ENCODE measurements at places on chromosomes 5 and 9.

DNA sequence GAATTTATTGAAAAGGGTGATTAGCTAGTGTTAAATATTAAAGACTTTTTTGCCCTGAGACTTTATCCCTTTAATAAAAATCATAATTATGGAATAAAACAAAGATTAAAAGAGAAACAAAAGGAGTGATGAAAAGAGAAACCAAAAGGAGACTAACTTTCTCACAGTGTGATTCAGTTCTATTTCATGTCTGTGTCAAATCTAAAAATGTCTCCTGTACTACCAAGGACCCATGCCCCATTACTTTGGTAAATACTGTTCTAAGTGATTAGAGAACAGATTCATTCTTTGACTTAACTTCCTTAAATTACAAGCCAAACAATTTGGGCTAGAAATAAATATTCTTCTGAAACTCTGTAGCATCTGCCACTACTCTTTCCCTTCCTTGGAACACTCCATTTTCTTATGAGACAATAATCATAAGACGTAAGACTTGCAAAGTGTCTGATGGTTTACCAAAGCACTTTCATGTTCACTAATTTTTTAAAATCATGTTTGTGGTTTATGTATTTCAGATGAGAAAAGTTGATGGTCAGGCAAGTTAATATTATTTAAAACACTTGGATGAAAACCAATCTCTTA, 319.0 kb downstream of the EBF1 start:
- DNase-seq, result no peak

DNA sequence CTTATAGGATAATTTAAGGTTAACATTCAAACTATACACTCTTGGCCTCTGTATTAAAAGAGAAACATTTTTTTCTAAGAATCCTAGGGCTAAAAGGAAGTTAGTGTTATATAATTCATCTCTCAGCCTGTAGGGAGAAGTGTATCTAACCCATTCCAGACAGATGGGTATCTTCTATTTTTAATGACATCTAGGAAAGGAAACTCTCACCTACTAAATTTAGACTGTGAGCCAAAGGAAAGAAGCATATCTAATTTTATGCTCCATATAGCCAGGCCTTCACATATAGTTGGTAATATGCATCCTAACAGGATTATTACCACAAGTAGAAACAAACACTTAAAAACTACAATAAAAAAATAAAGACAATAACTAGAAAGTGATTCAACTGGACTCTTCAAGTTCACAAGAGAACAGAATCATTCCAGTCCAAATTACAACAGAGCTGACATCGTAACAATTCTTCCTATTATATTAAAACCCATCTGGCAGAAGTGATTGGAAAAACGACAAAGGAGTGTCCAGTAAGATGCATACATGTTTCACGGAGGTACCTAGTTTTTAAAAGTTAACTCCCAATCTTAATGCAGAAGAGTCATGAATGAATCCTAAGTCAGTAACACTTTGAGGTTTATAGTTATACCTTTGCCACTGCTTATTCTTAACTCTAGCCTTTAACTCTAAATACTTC, 39.4 kb downstream of the SCAI start:
- DNase-seq, result no peak

DNA sequence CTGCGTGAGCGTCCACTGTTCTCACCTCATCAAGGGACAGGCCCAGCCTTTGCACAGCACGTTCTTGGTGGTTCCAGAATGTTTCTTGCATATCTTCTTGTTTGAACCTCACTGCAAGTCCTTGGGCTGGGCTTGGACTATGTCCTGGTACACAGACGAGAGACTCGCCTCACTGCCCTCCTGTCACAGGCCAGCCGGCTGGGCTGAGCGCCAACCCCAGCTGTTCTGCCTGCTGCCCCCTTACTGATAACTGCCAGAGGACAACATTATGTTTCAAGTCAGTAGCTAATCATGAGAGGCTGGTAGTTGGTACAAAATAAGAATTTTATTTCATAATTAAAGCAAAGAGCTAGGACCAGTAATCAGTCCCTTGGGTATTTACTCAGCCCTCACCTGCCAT, 52.8 kb upstream of the LRRTM2 start:
- no peak for DNase-seq

GRCh38 chr5:143454936-143455516, 51.5 kb upstream of the NR3C1 start:
- no peak for DNase-seq

DNA sequence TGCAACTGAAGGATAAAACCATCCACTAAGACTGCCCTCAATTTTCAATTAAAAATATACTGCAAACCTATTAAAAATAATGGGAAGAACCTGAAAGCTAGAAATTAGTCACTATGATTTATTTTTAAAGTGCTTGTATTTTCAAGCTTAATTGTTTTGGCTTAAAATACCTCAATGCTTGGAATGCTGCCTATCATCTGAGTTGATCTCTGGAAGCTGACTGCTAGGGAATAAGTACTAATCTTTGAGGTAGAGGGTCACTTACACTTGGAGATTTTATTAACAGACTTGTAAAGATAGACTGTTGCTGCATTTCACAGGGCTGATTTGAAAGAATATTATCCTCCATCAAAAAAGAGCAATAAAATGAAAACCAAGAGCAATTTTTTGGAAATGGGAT, 6.2 kb downstream of the PCSK1 start:
- DNase-seq, result no peak

GRCh38 chr9:137487454-137488326, 28.6 kb upstream of the NSMF start:
- no peak for DNase-seq

- DNase-seq, result no peak
Observed at GRCh38 chr9:135078361-135078821, 9.1 kb upstream of the OLFM1 start.

DNA sequence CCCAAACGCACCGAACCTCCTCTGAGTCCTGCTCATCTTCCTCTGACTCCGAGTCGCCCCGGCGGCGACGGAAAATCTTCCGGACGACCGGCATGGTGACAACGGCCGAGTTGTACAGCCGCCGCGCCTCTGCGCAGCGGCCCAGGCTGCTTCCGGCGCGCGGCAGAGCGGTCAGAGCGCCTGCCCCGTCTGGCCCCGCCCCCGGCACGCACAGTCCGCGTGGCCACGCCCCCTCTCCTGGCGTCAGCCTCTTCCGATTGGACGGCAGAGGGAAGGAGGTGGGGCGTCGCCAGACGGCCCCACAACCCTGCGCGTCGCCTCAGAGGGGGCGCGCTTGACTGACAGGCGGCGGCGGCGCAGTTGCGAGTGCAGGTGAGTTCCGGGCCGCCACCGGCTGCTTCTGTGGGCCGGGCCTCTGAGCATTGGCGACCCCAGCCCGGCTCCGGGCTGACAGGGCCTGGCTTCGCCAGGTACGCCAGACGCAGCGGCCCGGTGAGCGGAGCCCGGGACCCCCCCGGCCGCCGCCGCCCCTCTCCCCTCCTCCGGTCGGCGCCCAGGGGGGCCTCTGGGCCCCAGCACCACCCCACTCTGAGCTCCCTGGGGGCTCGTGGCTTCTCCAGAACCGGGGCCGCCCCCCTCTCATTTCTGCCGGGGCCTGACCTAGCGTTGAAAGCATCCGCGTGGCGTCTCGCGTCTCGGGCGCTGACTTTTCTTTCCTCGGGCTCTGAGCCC, at the start of the genes C9orf78 and USP20:
TSS of gene C9orf78 (minus strand) at position 148 of the 732 bp plus-strand sequence. CDS start at position 94, 54 bp downstream.
TSS of gene USP20 (plus strand) at position 331 of the 732 bp plus-strand sequence. CDS start 17,098 bp downstream, outside the sequence.
- peak; percentile 91 for DNase-seq

DNA sequence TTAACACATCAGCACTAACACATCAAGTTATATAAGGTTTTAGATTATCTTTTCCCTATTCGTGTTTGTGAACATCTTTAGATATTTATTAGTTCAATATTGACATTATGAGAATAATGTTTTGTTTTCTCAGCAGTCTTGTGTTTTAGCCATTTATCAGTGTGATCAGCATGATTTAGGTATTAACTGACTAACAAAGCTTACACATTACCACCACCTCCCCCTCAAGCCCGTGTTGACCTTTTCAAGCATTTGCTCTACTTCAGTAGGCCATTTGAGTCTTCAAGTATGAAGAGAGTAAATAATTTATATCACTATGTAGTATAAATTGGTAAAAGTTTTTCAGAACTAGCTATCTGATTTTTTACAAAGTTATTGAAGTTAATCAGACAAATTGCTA, 6.9 kb downstream of the PBX3 start:
- DNase-seq, result no peak

GRCh38 chr5:15009420-15009819, 137.8 kb upstream of the ANKH start:
- DNase-seq, result no peak

DNA sequence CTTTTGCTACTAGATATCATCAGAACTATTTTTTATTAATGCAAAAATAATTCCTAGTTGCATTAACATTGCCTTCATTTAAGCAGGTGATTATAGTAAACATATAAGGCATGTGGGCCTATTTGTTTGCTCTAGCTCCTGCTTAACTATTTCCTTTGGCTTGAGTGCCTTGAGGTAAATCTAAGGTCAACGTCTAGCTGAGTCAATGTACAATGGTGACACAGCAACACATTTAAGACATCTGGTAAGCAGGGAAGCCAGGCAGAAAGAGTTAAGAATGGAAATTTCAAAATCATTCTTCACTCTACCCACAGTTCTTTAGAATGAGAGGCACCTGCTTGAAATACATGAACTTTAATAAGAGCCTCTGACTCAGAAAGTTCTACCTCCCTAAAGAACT, 111.9 kb upstream of the FST start:
- no peak for DNase-seq

Data from central memory CD8-positive, alpha-beta T cell (primary cell).